Right lung (tissue), 10 donors: ENCODE measurements at places on chromosomes 12 and 14. TPM values are rescaled to one million over a fixed set of nuclear protein-coding genes. Genes with fewer than 3 reads are reported as not detected.
A peak's percentile ranks its signal among the peaks of the same experiment; 100 is the strongest.

GRCh38 chr14:71201840-71202239 is 294.6 kb downstream of the PCNX1 start:
- DNase-seq = no peak

Gene LIN7A
- 25.6 TPM for polyA plus RNA-seq

Gene RPGRIP1
- 0.53 TPM for polyA plus RNA-seq

Gene LMO3
- 10.8 TPM for polyA plus RNA-seq

DNA sequence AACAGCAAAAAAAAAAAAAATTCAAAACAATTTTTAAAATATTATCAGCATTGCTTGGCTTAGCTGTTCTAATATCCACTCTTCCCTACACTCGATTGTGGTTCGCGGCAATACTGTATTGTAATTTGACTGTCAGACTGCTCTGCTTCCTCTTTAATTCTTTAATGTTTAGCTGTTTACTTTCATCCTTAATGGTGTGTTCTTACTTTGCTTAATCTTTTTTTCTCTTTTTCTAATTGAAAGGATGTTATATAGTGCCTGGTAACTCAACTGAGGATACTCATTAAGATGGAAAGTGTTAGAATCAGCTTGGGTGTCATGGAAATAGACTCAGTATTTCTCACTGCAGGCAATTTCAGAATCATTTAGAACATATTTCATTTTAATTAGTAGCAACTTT is 2.0 kb downstream of the ANO4 start:
- DNase-seq = no peak

- no peak for DNase-seq
Observed at GRCh38 chr14:80764496-80764895, 177.0 kb downstream of the CEP128 start.

- no peak for DNase-seq
Observed at GRCh38 chr14:22549981-22550673, 38.9 kb downstream of the DAD1 start.

GRCh38 chr12:63387771-63388170 is 236.8 kb upstream of the AVPR1A start:
- no peak for DNase-seq

DNA sequence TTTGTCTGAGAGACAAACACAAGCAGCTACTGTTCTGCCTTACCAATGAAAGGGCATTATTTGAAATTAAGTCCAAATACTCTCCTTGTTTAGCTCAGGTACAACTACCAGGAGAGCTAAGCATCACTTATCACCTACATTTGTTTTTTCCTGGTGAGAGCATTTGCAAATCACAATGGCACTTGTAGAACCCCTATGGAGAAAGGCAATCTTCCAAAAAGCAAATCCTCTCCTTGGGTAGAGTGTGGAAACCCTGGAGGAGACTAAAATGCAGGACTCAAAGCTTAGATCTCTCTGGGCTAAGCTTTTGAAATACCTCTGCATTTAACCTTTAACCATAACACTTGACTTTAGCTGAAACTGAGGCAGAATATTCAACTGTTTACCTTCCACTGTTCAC is 20.8 kb downstream of the GTSF1 start:
- DNase-seq = no peak

DNA sequence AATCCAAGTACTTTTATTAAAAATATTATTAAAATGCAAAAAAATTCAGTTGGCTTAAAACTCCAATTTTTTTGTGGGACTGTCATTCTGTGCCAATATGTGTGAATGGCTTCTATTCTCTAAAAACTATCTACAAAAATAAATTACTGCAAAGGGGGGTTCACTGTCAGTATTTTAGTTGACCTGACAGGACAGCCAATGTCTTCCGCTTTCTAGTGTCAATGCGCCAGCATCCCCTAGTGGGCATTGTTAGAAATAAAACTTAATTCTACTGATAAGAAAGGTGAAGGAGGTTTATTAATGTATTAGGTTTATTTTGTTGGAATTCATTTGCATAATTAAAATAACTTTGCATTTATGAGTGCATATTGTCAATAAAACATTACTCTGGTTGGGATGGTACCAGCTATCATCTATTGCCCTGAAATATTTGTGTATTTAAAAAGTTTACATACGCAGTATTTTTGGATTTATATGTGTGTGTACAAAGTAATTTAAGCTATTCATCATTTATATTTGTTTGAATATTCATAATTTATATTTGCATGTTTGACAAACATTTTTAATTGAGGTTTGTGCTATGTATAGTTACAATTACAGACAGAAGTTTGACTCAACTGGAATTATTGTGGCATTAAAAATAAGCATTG is 527.2 kb downstream of the FLRT2 start:
- no peak for DNase-seq

- no peak for DNase-seq
Observed at GRCh38 chr14:56199095-56199981, 81.1 kb downstream of the PELI2 start.

- peak; percentile 44 for DNase-seq
Observed at GRCh38 chr12:107225635-107226034, 132.3 kb upstream of the CRY1 start.

Gene TMEM263
- polyA plus RNA-seq = 85.0 TPM

Gene WNT1
- not detected for polyA plus RNA-seq

Gene ABHD12B
- polyA plus RNA-seq = 1.4 TPM

Gene RD3L
- 0.21 TPM for polyA plus RNA-seq

DNA sequence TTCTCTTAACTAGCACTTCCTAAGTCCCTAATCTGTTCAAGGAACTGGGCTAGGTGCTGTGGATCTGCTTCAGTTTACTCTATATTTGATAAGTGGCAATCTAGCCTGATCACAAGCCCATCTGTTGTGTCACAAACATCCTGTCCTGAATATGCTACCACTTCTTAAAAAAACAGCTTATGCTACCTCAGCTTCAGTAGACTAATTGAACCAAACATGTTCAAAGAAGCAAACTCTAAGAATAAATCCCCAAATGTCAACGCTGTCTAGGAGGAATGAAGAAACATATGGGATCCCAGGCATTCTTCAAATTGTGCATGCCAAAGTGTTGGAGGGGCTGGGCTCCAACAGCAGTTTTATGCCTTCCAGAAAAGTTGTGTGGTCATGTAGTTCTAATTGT is 10.4 kb upstream of the KCNH5 start:
- no peak for DNase-seq

GRCh38 chr12:93570552-93571364 is 1.7 kb upstream of the SOCS2 start:
- peak; percentile 98 for DNase-seq

Gene SLC39A5
- polyA plus RNA-seq = 3.4 TPM

- no peak for DNase-seq
Observed at GRCh38 chr12:47863467-47863866, 41.3 kb downstream of the VDR start.

Gene TEX52
- 4.4 TPM for polyA plus RNA-seq

DNA sequence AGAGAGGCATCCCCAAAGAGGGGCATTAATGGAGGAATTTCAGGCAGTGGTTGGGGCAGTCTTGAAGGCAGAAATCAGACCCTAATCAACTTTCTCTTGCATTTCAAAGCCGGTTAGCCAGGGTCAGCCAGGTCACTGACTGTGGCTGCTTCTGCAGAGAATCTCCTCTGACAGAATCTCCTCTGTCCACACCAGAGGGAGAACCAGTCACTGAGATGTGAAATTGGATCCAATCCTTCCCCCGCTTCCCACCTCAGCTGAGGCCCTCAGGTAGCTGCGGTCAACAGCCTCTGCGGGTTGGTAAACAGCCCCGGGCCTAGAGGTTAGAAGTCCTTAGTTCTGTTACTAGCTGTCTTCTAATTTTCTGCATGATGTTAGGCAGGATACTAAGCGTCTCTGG is 39.8 kb upstream of the NUAK1 start:
- DNase-seq = no peak

GRCh38 chr14:96573473-96574100 is 71.4 kb downstream of the PAPOLA start:
- DNase-seq = no peak

DNA sequence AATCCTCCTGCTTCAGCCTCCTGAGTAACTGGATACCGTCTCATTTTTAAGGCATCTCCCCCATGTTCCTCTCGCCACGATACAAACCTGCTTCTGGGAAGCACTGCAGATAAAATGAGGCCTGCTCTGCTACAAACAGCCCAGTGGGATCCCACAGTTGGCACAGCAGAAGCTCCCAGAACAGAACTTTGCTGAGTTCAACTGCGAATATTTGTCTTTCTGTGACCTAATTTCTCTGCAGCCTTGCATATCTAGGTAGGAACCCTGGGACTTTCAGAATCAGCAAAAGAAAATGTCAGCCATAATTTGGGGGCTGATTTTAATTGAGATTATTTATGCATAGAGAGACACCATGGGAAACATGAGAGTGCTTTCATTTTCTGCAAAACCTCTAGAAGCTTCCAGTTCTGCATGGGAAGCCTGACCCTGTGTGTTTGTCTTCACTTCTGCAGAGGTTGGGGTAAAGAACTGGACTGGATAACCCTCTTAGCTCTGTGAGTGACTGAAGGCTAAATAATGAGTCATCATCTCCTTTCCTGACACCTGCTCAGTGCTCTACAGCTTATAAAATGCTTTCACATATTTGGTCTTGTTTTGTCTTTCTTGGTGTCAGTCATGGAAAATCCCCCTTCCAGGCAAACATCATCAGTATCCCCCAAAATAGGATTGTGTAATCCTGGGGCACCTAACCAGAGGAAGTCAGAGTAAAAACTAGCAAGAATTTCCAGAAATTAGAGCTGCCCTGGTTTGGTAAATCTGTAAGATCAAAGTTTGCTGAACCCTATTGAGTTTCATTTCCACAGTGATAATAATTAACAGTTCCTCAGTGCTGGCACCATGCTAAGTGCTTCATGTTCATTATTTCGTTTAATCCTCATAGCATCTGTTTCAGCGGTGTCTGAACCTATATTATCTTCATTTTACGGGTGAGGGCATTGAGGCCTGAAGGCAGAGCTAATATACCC is 185.8 kb downstream of the SLC15A4 start:
- no peak for DNase-seq

DNA sequence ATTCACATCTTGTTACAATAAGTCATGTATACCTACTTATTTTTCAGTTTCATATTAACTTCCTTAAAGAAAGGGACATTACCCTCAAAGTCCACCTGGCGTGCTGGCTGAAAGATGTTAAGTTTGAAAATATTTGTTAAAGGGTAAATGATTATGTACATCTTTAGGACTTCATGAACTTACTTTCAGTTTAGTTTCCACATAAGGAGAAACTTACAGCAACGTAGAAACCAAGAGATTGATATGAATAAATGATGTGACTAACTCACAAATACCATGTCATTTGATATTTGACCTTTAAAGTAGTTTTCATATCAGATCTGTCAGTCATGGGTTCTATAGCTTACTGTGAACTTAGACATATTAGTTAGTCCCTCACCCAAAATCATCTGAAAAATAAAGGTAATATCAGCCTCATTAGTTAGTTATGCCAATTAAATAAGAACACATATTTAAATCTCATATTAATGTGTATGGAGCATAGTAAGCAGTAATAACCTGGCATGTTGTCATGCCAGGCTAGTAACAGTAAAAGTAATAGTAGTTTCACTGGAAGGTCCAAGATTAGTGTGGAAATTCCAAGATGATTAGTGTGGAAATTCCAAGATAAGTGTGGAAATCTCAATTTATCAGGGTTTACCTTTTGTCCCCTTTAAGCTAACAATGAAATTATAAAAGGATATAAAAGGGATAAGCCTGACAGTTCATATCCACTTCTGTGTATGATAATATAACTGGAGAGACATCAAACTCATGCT is 1.9 kb upstream of the CLEC2D start:
- DNase-seq = no peak
